Hippocampal formation (tissue), 2 donors: ENCODE measurements at places on chromosomes 3 and 15.

DNA sequence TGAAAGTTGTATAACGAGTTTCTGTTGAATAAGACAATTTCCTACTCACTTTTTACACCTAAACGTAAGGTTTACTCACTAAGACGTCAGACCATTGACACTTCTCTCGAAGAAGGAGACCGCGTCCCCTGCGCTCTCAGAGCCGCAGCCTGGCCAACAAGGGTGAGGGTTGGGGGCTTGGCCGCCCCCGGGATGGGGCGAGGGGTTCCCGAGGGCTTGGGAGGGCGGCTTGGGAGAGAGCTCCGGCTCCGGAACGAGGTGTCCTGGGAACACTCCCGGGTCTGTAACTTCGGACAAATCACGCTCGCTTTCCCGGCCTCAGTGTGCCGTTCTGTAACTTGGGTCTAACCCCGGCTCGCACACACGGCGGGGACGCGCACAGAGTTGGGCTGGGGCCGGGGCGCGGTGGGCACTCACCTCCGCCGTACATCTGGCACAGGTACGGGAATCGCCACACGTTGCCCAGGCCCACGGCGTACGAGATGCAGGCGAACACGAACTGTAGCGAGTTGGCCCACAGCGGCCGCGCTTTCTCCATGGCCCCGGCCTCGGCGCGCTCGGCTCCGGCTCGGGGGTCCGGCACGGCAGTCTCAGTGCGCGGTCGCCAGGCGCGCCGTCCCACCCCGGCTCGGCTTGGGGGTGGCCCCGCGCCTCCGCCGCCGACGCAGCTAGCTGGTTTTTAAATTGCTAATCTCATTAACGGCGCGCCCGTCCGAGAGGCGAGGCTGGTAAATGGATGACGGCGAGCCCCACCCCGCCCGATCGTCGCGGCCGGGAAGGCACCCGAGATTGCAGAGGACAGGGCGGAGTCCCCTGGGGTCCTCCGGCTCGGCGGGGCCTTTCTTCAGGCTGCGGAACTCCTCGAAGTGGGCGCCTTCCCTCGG lies at the start of gene SLC6A20:
SLC6A20 (minus strand) TSS at position 655 of the 884 bp plus-strand sequence; CDS start at position 538, 117 bp downstream.
- no peak for DNase-seq

DNA sequence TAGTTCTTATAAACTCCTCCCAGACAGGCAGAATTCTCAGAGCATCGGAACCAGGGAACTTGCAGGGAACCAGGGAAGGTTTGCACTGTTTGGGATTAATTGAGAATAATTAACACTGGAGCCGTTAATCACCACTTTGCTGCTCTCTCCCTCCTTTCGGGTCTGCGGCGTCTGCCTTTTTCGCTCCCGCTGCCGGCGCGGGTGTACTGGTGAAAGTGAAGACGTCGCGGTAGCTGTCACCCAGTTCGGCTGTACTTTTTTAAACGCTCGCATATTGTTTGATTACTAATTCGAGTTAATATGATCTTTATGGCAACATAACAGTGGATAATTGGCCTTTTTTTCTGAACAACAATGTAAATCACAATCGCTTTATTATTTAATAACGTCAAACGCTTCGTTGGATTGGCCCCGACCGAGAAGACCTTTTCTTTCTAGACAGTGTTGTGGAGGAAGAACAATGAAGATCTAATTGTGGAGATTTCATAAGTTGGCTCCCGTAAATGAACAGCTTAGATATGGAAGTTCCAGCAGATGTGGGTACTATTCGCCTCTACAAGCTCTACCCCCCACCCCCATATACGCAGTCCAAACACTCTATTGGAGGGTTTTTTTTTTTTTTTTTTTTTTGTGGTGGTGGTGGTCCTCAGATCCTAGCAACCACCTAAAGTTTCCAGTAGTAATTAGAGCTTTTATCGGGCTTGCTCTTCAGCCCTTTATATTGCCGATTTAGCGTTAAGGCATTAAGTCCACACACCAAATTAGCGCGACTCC lies 12.7 kb downstream of the SOX2 start:
- no peak for DNase-seq

DNA sequence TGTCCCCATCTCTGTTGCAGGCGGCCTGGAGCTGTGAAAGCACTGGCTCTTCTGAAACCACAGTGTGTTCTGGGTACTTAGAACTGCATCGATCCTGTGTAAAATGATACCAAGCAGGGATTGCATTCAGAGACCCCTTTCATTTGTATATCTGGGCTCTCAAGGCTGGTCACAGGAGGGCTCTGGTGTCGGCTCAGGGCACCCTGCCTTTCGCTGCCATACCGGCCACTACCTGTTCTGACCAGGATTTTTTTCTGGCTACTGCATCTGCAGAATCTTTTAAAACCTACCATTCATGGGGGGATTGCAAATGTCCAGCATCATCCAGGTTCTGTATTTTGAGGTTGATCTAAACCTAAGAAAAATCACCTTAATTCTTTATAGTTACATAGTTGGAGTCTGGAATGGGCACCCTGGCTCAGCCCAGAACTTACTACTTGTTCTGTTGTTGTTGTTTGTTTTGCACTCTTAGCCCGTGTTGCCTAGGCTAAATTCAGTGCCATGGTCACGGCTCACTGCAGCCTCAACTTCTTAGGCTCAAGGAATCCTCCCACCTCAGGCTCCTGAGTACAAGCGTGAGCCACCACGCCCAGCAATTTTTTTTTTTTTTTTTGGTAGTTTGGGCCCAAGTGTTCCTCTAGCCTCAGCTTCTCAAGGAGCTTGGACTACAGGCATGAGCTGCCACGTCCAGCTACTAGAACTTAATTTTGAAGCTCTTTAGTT lies 52.7 kb downstream of the TRIM71 start:
- DNase-seq: no peak

DNA sequence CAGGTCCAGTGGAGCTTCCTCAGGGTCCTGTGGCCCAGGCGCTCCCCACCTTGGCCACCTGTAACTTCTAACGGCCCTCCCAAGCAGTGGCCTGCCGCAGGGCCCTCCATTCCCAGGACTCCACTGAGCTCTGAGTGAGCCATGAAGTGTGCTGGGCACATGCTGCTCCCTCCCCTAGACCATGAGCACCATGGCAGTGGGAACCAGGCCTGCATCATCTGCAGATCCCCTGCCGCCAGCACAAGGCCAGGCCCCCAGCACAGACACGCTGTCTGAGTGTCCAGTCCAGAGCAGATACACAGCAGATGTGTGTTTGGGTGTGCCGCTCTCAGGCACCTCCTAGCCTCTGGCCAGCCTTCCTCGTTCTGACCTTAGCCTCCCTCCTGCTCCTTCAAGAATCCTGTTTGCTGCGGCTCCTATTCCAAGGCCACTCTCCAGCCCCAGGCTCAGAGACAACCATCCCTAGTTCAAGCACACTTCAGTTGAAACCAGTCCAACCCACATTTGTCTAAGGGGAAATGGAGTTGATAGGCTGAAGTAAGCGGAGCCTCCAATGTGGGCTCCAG lies 7.0 kb upstream of the KLF15 start:
- no peak for DNase-seq

DNA sequence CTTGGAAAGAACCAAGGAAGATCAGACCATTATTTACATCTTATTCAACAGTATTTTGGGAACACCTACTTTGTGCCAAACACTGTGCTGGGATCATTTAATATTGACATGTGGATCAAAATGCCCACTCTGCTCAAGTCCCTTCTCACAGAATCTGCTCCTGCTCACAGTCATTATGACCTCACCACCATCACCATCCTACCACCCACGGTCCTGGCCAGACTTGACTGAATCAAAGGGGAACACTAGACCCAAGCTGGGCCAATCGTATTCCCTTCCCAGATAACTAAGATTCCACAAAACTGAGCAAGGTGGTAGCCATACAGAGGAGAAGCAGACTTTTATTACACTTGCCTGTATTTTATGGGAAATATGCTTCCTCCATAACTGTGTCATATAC lies 3.4 kb upstream of the CEP152 start:
- no peak for DNase-seq

GRCh38 chr15:32872621-32873283 lies 154.9 kb downstream of the GREM1 start:
- no peak for DNase-seq

GRCh38 chr3:100994187-100994586 lies 966 bp upstream of the ABI3BP start:
- DNase-seq: no peak

- DNase-seq: no peak
These were observed 53.8 kb upstream of the MAP4 start for GRCh38 chr3:48070030-48070429.
